ENCODE measurements at places on chromosomes 3 and 15. TPM values are rescaled to one million over a fixed set of nuclear protein-coding genes. Genes with fewer than 3 reads are reported as not detected.

DNA sequence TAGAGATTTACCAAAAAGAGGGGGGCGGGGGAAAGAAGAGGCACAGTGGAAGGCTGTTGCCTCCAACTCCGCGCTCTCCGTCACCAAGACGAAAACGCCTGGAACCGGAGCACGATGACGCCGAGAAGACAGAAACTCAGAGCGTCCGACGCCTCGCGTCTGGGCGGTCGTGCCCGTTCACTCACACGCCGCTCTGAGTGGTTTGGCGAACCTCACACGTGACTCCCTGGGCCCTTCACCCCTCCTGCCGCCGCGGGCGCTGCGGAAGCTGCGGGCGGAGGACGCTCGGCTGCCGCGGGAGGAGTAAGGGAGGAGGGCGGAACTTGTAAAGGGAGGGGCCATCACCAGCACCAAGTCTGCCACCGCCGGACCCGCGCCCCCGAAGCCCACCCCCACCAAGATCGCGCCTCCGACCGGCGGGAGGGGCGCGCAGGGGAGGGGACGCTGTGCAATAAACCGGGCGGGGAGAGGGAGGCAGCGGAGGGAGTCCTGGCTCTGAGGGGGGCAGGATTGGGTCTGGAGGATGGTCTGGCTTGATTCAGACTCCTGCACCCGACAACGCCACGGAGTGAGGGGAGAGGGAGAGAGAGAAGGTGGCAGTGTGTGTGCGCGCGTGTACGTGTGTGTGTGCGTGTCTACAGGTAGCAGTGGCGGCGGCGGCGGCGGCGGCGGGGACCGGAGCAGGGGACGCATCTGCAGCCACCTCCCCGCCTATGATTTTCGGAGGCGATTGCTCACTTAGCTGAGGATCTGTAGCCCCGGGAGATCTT is 1.9 kb upstream of the NLGN1 start:
- DNase-seq = peak; percentile 76

Gene SUMF1
- 9.1 TPM for total RNA-seq

- DNase-seq = no peak
These were observed 805 bp upstream of the PARP16 start for GRCh38 chr15:65287520-65287855.

DNA sequence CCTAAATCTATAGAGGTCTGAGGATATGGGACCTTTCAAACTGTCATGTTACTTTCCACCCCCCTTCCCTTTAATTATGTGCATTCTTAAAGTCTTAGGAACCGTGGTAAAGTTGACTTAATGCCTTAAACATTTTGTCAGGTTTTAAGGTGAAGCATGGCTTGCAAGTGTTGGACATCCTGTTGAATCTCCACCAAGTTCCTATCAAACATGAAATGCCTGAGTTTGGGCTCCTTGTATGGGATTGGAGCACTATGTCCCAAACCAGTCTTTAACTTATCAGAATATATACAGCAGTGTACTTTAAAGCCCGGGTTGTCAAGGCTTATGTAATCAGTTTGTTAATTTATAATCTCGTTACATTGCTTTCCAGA is 1.1 kb downstream of the SNRK start:
- DNase-seq = no peak

DNA sequence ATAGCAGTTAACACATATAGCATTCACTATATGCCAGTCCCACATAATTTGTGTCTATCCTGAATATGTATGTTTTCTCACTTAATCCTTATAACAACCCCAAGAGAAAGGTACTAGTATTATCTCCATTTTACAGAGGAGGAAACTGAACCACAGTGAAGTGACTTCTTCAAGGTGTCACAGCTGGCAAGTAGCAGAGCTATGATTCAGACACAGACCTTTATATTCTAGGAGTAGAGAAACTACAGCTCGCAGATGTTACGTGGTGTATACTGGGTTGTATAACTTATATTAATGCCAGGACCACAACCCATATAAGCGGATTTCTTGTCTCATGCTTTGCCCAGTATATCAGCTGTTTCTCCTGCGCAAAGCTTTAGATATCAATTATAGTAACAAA is 29.5 kb upstream of the ICE2 start:
- DNase-seq = no peak

Gene EPHB1
- 0.39 TPM for total RNA-seq

GRCh38 chr3:188465311-188465710 is 311.4 kb downstream of the LPP start:
- no peak for DNase-seq

Gene FILIP1L
- 2.0 TPM for total RNA-seq

- no peak for DNase-seq
These were observed 10.3 kb downstream of the PDZRN3 start for GRCh38 chr3:73614419-73614818.
